ENCODE measurements at places on chromosomes 3 and 15.

- DNase-seq: peak; percentile 69
These were observed 7.9 kb downstream of the FAH start for GRCh38 chr15:80160570-80161156.

DNA sequence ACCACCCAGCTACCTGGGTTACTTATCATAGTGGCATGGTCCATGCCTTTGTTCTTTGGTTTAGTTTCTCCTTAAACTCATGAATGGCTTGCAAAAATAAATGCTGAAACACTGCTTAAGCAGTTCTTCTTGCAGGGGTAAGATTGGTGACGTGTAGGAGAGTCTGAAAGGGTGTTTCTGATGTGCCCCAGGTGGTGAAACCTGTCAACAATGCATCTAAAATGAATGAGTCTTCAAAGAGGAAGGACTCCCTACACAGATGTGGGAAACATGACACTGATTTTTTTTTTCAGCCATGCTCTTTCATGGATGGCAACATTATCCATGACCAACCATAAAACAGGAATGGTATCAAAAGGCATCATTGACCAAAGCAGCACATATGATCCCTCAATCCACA is 72.0 kb downstream of the KCNH8 start:
- DNase-seq: no peak

DNA sequence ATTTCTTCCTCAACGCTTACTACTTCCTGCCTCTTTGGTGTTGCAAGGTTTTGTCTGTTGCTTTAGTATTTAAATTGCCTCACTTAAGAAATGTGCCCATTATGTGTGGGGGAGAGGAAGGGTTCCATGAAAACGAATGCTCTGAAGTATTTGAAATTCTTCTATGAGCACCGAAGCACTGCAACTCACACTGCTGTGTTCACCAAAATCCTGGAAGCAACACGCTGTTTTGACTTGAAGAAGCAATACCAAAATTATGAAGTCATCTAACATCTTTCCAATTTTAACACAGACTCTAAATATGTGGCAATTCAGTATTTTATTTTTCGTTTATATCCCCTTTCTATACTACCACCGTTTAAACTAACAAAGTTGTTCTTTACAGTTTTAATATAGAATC is 101.5 kb downstream of the RBMS3 start:
- no peak for DNase-seq

GRCh38 chr3:45198264-45199260 is 27.5 kb downstream of the TMEM158 start:
- no peak for DNase-seq

DNA sequence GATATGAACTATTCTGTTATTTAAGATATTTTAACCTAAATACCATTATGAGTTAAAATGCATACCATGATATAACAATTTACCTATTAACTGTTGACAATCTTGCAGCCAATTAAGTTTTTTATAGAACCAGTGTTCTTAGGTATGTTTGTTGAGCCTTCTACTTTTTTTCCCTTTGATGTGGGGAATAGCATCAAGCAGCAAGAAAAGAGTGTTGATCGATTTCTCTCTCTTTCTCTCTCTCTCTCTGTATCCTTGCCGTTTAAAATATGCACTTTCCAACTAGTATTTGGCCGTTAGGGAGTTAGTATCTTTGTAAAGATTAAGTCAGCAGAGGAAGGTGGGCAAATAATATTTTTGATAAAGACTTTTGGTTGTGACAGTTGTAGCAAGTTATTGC is 5.9 kb downstream of the CHD2 start:
- DNase-seq: no peak

DNA sequence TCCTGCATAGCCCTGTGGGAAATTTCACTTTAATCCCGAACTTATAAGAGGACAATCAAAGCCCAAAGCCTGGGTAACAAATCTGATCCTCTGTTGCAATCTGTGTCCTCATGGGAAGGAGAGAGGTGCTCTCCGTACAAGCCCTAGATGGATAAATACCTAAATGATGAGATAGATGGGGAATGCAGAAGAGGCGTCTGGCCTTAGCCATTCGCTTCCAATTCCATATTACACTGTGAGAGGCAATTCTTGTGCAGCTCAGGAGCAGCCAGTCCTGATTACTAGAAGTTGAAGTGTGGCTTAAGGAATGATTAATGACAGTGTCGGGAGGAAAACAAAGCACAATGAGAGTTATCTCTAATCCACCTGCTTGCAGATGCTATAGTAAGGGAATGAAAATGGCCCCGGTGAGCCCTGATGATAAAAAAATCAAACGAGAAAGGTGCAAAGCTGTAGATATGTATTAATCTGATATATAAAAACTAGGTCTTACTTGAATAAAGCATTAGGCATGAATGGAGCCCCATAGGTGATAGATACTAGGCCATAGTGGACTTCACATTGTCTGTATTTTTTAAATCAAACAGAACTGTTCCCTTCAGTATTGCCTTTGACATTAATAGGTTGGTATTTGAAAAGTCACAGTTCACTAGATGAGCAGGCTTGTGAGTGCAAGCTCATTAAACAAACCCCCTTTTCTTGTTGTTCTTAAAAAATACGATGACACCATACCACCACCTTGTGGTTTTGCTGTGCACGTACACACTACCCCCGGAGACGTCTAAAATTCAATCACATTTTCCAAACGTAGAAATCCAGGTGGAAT is 54.2 kb upstream of the TMCO5A start:
- no peak for DNase-seq

- DNase-seq: no peak
These were observed 1.3 kb downstream of the SMC4 start for GRCh38 chr3:160400702-160401150.

DNA sequence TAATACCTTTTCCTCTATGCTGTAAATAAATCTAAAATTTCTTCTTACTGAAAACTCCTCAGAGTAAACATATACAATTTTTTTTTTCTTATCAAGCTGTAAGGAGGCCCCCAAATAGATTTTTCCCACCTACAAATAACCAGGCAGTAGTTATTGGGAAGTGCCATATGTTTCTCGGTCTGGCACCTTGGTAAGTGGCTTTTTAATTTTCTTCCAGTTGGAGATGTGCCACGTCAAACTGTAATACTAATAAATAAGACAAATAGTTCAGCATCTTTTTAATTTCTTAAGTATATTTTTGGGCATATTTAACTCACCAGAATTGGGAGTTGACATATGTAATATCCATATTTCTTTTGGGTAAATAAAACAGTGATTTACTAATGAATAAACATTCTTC is 346.3 kb downstream of the DIPK2A start:
- no peak for DNase-seq

DNA sequence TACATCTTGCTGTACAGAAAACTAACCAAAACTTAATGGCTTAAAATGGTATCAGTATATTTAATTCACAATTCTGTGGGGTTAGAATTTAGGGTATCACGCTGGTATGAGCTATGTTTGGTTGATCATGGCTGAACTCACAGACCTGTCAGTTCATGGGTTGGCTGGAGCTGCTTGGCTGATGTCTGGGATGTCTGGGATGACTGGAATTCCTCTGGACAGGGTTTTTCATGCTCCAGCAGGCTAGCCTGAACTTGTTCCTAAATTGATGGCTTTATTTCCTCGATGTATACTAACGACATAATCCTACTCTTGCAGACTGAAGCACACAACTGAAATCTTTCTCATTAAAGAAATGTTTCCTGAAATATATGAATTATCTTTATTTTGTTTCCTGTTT is 338.9 kb upstream of the GBE1 start:
- DNase-seq: no peak

DNA sequence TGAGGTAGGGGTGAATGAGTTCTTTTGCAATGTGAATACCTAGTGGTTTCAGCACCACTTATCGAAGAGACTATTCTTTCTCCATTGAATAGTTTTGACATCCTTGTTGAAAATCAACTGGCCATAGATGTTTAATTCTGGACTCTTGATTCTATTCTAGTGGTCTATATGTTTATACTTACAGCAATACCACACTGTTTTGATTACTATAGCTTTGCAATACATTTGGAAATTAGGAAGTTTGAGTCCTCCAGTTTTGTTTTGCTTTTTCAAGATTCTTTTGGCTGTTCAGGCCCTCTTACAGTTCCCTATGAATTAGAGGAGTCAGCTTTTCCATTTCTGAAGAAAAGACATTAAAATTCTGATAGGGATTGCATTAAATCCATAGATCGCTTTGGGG is 30.1 kb downstream of the MAP1A start:
- DNase-seq: no peak

DNA sequence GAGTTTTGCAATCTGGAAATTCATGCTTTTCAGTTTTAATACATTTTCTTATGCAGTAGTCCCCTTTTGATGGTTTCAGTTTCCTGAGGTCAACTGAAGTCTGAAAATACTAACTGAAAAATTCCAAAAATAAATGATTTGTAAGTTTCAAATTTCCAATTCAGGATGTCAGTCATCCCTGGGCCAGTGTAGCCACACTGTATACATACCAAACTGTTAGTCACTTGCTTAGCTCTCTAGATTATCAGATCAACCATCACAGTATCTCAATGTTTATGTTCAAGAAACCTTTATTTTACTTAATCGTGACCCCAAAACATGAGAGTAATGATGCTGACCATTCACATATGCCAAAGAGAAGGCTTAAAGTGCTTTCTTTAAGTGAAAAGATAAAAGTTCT is 715.5 kb downstream of the GBE1 start:
- DNase-seq: no peak

DNA sequence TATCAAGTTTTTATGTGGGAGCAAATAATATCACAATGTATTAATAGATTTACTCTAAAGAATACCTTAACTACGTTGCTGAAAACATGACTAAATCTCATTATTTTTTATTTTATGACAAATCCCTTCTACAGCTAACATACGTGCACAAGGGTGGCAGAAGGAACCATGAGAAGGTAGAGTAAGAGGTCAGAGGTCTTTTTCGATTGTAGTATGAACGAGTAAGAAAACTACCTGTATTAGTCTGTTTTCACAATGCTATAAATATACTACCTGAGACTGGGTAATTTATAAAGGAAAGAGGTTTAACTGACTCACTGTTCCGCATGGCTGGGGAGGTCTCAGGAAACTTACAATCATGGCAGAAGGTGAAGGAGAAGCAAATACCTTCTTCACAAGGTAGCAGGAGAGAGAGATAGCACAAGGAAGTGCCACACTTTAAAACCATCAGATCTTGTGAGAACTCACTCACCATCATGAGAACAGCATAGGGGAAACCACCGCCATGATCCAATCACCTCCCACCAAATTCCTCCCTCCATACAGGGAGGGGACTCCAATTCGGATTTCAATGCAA is 95.3 kb downstream of the SUCLG2 start:
- DNase-seq: no peak

DNA sequence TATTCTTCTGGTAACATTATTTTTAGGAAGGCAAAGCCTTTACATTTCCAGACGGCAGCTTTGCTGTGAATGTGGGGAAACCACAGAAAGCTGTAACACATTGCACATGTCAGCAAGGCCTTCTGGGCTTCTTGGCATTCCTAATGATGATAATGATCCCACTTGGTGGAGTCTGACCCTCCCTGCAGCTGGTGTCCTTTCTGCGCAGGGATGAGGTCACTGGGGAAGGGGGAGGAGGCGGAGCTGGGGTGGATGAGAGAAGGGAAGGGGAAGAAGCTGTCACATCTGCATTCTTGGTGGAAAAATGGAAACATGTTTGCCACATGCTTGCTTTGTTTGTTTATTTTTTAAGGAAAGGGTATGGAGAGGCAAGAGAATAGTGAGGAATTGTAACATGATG is 68.6 kb downstream of the FILIP1L start:
- DNase-seq: peak; percentile 98

- no peak for DNase-seq
These were observed 44.5 kb downstream of the OSBPL10 start for GRCh38 chr3:31936420-31937060.

GRCh38 chr15:86855307-86856291 is 775.9 kb downstream of the AGBL1 start:
- DNase-seq: no peak

- no peak for DNase-seq
These were observed 195.0 kb upstream of the EPHA3 start for GRCh38 chr3:88912294-88912877.

DNA sequence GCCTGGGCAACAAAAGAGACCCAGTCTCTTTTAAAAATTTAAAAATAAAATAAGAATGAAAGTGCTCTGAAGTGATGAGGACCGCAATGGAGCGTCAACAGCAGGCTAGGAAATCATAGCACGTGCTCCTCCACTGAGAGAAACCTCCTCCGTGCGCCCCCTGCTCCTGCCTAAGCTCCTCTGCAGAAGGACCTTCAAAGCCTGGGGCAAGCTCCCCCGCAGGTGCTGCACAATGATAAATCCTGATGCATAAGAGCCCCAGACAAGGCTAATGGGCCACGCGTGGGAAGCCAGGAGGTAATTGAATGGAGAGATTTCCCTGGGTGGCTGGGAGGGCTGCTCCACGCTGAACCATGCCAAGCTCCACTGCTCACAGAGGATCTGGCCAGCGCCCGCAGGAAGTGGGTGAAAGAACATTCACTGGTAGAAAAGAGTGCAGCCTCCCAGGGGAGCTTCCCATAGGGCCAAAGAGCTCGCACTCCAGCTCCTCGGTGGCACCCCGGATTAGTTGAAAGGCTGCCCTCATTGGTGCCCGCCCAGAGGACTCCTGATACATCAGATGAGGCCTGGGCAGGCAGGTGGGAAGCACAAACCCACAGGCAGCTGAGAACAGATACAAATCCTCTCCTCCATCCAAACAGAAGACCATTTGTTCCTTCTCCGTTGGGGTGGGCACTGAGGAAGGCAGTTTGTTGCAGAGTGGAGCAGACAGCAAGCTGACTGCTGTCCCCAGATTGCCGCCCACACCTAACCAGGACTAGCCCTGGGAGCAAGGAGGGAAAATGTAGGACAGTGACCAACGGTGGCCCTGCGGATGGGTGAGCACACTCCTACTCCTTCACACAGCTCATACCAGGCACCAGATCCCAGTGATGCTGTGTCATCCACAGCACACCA is 52.5 kb downstream of the CPN2 start:
- DNase-seq: no peak

DNA sequence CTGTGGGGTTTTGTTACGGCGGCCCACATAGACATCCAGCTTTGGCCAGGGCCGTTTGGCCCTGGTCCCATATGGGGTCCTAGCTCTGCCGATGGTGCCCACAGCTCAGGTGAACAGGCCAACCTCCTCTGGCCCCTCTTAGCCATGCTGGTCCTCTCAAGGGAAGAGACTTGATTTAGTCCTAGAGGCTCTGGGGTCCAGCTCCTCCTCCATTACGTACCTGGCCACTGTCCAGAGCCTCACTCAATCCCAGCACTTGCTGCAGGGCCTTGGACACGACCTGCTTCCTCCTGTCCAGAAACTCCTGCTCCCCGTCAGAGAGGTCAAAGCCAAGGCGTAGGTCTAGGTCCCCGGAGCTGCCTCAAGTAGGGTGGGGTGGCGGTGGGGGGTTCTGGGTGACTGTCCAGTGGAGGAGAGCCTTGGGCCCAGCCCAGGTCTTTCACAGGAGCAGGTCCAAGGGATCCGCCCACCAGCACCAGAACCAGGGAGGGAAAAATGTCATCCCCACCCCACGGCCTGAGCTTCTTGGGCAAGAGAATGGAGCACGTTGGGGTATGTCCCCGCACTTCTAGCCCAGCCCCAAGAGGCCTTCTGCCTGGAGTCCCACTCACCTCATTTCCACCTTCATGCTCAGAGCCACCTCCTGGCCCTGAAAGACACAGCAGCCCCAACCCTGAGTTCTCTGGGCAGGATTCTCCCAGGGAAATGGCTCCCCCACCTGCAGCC is 6.8 kb downstream of the PLA2G4F start:
- DNase-seq: no peak

GRCh38 chr3:39000008-39000450 is 51.7 kb downstream of the SCN11A start:
- DNase-seq: peak; percentile 59
